IMR-90 (cell line): ENCODE measurements at places on chromosomes 12 and 14. TPM values are rescaled to one million over a fixed set of nuclear protein-coding genes. Genes with fewer than 3 reads are reported as not detected.

Gene NID2
- total RNA-seq = 101 and 102 TPM in 2 replicates

DNA sequence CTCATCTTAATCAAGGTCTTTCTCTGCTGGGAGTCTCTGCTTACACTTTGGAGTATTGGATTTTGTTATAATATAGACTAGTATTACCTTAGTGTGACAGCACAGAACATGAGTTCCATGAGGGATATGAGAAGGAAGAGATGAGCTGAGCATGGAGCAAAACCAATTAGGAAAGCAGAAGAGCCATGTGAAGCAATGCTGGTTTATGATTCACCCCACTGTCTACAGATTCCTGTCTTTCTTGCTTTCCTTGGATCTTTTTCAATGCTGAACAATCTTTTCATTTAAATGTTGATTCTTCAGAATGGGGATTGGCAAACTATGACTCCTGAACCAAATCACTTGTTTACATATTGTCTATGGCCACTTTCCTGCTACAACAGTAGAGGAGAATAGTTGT lies 70.4 kb upstream of the KITLG start:
- no peak overlapping the region for H3K4me3 ChIP-seq
- no peaks in the 10 kb centered on the region for H3K27me3 ChIP-seq
- H3K36me3 ChIP-seq = no peaks in the 10 kb centered on the region
- no peak overlapping the region for H3K27ac ChIP-seq

Gene SIX4
- total RNA-seq = 28.1 and 42.7 TPM in 2 replicates

Gene RERGL
- not detected in 2 replicates for total RNA-seq

DNA sequence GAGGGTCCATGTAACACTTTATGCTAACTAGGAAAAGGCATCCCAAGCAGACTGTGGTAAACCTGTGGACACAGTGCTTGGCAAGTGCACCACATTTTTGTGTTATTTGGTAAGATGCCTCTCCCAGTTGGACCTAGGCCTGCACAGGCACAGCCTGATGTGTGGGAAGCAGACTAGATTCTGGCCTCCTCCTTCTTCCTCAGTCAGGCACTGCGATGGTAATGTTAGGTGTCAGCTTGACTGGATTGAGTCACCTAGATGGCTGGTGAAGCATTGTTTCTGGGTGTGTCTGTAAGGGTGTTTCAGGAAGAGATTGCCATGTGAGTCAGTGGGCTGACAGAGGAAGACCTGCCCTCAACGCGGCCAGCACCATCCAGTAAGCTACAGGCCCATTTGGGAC lies 25.3 kb upstream of the RHOJ start:
- peak; percentile 46 for DNase-seq
- H3K27me3 ChIP-seq = no peaks in the 10 kb centered on the region; the same call in 1 of the 2 replicates
- H3K4me3 ChIP-seq = no peak overlapping the region
- H3K4me1 ChIP-seq = peaks cover 3% of the 10 kb centered on the region; the same call in 1 of the 2 replicates
- no peaks in the 10 kb centered on the region for H3K36me3 ChIP-seq

DNA sequence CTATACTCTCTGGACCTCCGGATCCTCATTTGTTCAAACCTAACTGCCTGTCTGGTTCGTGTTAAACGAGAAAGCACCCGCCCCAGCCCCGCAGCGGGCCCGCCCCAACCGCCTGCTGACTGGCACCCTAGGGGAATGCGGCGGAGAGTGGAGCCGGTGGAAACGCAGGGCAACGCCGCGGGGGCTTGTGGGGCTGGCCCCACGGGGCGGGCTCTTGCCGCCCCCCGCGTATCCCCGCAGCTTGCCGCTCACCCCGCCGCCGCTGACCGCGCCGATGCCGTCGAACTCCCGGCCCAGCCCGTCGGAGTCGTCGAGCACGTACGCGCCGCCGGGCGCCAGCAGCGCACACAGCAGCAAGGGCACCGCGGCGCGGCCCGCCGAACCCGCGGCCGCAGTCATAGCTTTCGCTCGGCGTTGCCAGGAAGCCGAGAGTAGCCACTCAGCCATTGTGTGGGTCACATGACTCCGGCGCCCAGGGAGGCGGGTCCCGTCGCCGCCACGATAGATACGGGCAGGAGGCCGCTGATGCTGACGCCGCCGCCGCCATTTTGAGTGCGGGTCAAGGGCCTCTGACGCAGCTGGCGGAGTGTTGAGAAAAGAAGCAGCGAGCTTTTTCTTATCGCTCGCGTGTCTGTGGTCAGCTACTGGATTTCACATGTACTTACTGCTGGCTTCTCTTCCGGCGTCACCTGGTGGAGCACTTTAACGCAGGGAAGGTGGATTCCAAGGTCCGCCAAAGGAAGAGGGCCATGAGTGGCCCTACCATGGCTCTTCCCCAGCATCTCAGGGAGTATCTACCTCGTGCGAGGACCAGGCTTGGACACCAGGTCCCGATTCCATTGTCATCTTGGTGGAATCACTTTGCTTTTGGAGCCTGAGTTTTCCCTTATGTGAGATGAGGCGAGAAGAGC lies at the start of gene GALC:
TSS of gene GALC (minus strand) at position 465 of the 911 bp plus-strand sequence. CDS start at position 447, 18 bp downstream.
- H3K27ac ChIP-seq = peak within 1 kb of the TSS; percentile 80
- H3K4me1 ChIP-seq = peaks cover 8% of the 10 kb centered on the region
- DNase-seq = peak; percentile 89
- H3K27me3 ChIP-seq = no peaks in the 10 kb centered on the region
- no peaks in the 10 kb centered on the region for H3K36me3 ChIP-seq
- H3K4me3 ChIP-seq = peak within 1 kb of the TSS; percentile 65

Gene TMEM119
- total RNA-seq = 6.7 and 8.1 TPM in 2 replicates

DNA sequence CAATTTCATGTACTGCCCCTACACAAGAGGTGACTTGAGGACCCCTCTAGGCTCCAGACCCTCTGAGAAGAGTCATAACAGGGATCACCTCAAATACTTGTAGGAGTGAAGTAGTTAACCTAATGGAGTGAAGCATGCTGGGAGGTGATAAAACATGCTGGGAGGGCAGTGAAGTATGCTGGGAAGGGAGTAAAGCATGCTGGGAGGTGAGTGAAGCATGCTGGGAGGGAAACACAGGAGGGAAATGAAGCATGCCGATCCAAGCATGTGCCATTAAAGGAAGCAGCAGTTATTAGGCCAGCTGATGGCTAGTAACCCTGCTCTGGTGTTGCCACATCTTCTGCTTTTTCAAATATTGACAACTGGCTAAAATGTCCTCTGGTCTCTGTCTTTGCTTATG lies 70.7 kb upstream of the TRHDE start:
- H3K27ac ChIP-seq = no peak overlapping the region
- H3K27me3 ChIP-seq = peaks cover 1% of the 10 kb centered on the region; the same call in 1 of the 2 replicates
- no peaks in the 10 kb centered on the region for H3K36me3 ChIP-seq
